ENCODE measurements at places on chromosomes 6 and 20.

GRCh38 chr6:142481466-142481865, 179.7 kb downstream of the ADGRG6 start:
- H3K27ac ChIP-seq: no peak overlapping the region
- no peak overlapping the region for H3K4me3 ChIP-seq
- no peaks in the 10 kb centered on the region for H3K27me3 ChIP-seq
- no peaks in the 10 kb centered on the region for H3K4me1 ChIP-seq

DNA sequence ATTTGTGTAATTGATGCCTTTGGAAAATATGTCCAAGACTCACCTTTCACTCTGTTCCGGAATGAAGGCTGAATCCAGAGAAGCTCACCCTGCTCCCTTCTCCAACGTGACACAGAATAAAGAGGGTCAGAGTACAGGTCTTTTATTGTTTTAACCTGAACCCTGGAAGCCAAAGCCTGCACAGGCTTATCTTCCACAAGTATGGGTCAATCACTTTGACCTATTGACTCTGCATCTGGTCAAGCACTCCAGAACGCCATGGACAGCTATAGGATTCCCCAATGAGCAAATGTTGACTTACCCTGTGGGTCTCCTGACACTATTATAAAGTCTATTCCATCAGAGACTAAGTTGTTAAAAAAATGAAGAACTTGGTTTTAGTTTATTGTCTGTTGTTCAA, 158.4 kb upstream of the MYLIP start:
- no peak overlapping the region for H3K27ac ChIP-seq
- DNase-seq: no peak
- H3K4me3 ChIP-seq: no peak overlapping the region
- H3K27me3 ChIP-seq: no peaks in the 10 kb centered on the region
- H3K36me3 ChIP-seq: no peaks in the 10 kb centered on the region
- H3K4me1 ChIP-seq: no peaks in the 10 kb centered on the region

GRCh38 chr6:32752580-32752979, 10.8 kb downstream of the HLA-DQB2 start:
- no peaks in the 10 kb centered on the region for H3K4me1 ChIP-seq
- H3K36me3 ChIP-seq: no peaks in the 10 kb centered on the region
- no peaks in the 10 kb centered on the region for H3K27me3 ChIP-seq
- H3K4me3 ChIP-seq: no peak overlapping the region
- no peak for DNase-seq

DNA sequence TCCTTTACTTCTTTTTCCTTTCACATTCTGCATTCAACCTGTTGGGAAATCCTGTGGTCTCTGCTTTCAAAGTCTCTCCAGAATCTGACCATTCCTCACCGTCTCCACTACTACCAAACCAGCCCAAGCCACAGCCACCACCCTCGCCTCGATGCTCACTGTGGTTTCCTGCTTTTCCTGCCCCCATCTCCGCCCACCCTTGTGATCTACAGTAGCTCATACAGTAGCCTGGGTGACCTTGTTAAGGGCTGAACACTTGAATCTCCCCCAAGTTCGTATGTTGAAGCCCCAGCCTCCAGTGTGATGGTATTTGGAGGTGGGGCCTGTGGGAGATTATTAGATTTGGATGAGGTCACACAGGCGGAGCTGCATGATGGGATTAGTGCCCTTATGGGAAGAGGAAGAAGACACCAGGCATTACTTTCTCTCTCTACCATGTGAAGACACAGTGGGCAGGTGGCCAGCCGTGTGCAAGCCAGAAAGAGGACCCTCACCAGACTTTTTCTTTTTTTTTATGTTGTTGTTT, 189.0 kb upstream of the UST start:
- no peak overlapping the region for H3K4me3 ChIP-seq
- no peak for DNase-seq
- H3K4me1 ChIP-seq: no peaks in the 10 kb centered on the region
- H3K27ac ChIP-seq: no peak overlapping the region
- H3K27me3 ChIP-seq: no peaks in the 10 kb centered on the region

- H3K27ac ChIP-seq: no peak overlapping the region
- no peak for DNase-seq
- no peaks in the 10 kb centered on the region for H3K36me3 ChIP-seq
- no peak overlapping the region for H3K4me3 ChIP-seq
These were observed 83.7 kb upstream of the AHI1 start for GRCh38 chr6:135581211-135581610.

- peaks cover 58% of the 10 kb centered on the region for H3K36me3 ChIP-seq
- no peak overlapping the region for H3K27ac ChIP-seq
- no peaks in the 10 kb centered on the region for H3K27me3 ChIP-seq
- no peak for DNase-seq
These were observed 4.3 kb downstream of the DDRGK1 start for GRCh38 chr20:3199976-3200755.

GRCh38 chr20:38187517-38187916, 22.4 kb upstream of the TGM2 start:
- H3K4me3 ChIP-seq: no peak overlapping the region
- H3K4me1 ChIP-seq: no peaks in the 10 kb centered on the region
- DNase-seq: no peak
- H3K27me3 ChIP-seq: peaks cover 2% of the 10 kb centered on the region
- no peak overlapping the region for H3K27ac ChIP-seq

- DNase-seq: no peak
- H3K4me3 ChIP-seq: no peak overlapping the region
- no peaks in the 10 kb centered on the region for H3K27me3 ChIP-seq
- peaks cover 4% of the 10 kb centered on the region for H3K4me1 ChIP-seq
- no peak overlapping the region for H3K27ac ChIP-seq
These were observed 1.5 kb upstream of the ARFGEF2 start for GRCh38 chr20:48919882-48920526.

- no peaks in the 10 kb centered on the region for H3K4me1 ChIP-seq
- H3K36me3 ChIP-seq: peaks cover 48% of the 10 kb centered on the region
- H3K27me3 ChIP-seq: no peaks in the 10 kb centered on the region
- DNase-seq: no peak
These were observed 13.3 kb upstream of the ZNFX1 start for GRCh38 chr20:49291200-49291599.

DNA sequence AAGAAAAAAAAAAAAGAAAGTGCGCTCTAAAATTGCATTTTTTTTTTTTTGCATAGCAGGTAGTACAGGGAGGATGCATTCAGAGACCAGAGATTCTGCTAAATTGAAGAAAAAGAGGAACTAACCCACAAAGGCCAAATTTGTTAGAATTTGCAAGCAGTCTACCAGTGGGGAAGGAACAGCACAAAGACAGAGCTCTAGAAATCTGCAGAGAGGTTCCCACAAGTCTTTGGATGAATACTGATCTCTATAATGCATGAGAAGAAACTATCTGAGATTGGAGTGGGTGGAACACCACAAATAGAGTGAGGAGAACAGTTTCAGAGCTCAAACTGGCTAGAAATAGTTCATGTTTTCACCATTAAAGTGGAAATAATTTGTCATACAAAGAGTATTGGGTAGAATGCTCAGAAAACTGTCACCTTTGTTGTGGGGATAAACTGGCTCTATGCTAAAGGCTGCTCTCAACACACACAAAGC, 79.6 kb upstream of the AHI1 start:
- H3K27me3 ChIP-seq: no peaks in the 10 kb centered on the region
- DNase-seq: no peak
- no peaks in the 10 kb centered on the region for H3K36me3 ChIP-seq
- no peak overlapping the region for H3K4me3 ChIP-seq

- peaks cover 8% of the 10 kb centered on the region for H3K36me3 ChIP-seq
- no peak overlapping the region for H3K27ac ChIP-seq
- no peaks in the 10 kb centered on the region for H3K4me1 ChIP-seq
- H3K4me3 ChIP-seq: no peak overlapping the region
- no peaks in the 10 kb centered on the region for H3K27me3 ChIP-seq
These were observed 19.9 kb downstream of the KCNS1 start for GRCh38 chr20:45080867-45081624.

DNA sequence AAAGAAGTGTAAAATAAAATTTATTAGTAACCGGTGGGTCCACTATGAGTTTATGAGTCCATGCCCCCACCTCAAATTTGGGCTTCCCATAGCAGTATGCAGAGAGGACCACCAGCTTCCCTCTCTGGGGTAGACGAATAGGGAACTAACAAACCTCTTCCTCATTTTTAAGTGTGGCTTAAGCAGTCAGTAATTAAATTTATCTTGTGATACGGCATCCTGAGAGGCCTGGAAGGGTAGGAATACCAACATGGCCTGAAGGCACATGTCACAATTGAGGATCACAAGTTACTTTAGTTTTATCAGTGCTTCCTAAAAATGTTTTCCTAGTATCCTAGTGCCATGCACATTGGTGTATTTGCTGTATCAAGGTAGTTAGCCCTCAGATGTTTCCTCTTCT, 239.9 kb downstream of the HIVEP2 start:
- no peaks in the 10 kb centered on the region for H3K4me1 ChIP-seq
- no peak overlapping the region for H3K4me3 ChIP-seq
- no peak for DNase-seq
- H3K36me3 ChIP-seq: no peaks in the 10 kb centered on the region
- no peak overlapping the region for H3K27ac ChIP-seq

- no peak for DNase-seq
- peaks cover 5% of the 10 kb centered on the region for H3K4me1 ChIP-seq
- peak overlapping the region; percentile 20 for H3K4me3 ChIP-seq
These were observed 120.8 kb upstream of the CDYL start for GRCh38 chr6:4655196-4656025.

- no peaks in the 10 kb centered on the region for H3K36me3 ChIP-seq
- no peaks in the 10 kb centered on the region for H3K27me3 ChIP-seq
- no peak for DNase-seq
- H3K4me3 ChIP-seq: no peak overlapping the region
- no peak overlapping the region for H3K27ac ChIP-seq
- H3K4me1 ChIP-seq: peaks cover 3% of the 10 kb centered on the region
These were observed 28.1 kb downstream of the PTPN1 start for GRCh38 chr20:50538276-50538675.

DNA sequence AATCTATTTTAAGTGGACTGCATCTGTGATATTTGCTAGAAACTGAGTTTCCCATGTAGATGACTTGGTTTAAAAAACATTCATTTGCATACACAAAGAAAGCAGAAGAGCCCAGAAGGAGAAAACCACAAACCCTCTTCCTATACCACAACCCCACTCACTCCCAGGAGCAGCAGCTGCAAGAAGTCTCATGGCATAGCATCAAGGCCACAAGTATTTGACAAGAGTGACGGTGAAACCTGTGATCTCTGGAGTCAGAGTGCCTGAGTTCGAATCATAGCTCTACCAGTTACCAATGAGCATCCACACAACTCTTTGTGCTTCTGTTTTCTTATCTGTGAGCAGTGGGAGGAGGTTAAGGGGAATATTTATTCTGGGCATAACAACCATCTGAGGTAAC, 44.7 kb upstream of the SIRPG start:
- peaks cover 2% of the 10 kb centered on the region for H3K4me1 ChIP-seq
- H3K36me3 ChIP-seq: no peaks in the 10 kb centered on the region
- no peaks in the 10 kb centered on the region for H3K27me3 ChIP-seq
- H3K27ac ChIP-seq: no peak overlapping the region
- H3K4me3 ChIP-seq: no peak overlapping the region
- DNase-seq: no peak

- H3K27me3 ChIP-seq: no peaks in the 10 kb centered on the region
- peaks cover 3% of the 10 kb centered on the region for H3K4me1 ChIP-seq
- DNase-seq: no peak
- H3K36me3 ChIP-seq: no peaks in the 10 kb centered on the region
- H3K27ac ChIP-seq: no peak overlapping the region
These were observed 60.9 kb downstream of the PLCB4 start for GRCh38 chr20:9129756-9130155.

GRCh38 chr20:31945785-31946184, 6.1 kb downstream of the PDRG1 start:
- H3K4me1 ChIP-seq: peaks cover 1% of the 10 kb centered on the region
- no peak overlapping the region for H3K4me3 ChIP-seq
- H3K27ac ChIP-seq: no peak overlapping the region
- no peaks in the 10 kb centered on the region for H3K27me3 ChIP-seq
- peaks cover 42% of the 10 kb centered on the region for H3K36me3 ChIP-seq

DNA sequence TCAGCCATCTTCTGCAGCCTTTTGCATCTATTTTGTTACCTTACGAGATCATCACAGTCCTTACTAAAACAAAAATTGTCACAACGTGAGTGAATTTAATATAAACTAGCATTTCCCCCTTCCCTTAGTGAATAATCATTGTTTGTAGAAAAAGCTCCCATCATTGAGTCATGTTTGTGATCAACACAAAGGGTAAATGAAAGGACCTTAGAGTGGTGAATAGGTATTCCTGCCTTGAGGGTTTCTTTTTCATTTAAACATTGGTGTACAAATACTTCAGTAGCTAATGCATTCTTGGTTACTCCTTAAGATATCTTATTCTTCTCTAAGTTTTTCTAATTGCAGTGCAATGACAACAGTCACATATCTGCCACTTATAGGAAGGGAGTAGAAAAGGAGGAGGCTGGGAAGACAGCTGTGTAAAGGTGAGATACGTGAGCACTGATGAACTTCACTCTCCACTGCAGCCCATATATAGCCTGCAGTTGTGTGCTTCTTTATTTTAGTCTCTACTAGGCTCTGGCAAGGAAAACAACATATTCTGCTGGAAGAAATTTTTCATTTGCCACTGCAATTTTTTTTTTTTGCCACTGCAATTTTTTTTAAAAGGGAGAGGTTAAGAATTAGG, 27.8 kb downstream of the ADGRG6 start:
- H3K4me3 ChIP-seq: no peak overlapping the region
- no peak overlapping the region for H3K27ac ChIP-seq
- H3K36me3 ChIP-seq: no peaks in the 10 kb centered on the region
- peaks cover 10% of the 10 kb centered on the region for H3K4me1 ChIP-seq
- DNase-seq: no peak
- no peaks in the 10 kb centered on the region for H3K27me3 ChIP-seq
